Amniotic stem cell (primary cell): ENCODE measurements at places on chromosomes 12 and 14.

- DNase-seq: no peak
These were observed 93.8 kb downstream of the NDUFA12 start for GRCh38 chr12:94909663-94910062.

DNA sequence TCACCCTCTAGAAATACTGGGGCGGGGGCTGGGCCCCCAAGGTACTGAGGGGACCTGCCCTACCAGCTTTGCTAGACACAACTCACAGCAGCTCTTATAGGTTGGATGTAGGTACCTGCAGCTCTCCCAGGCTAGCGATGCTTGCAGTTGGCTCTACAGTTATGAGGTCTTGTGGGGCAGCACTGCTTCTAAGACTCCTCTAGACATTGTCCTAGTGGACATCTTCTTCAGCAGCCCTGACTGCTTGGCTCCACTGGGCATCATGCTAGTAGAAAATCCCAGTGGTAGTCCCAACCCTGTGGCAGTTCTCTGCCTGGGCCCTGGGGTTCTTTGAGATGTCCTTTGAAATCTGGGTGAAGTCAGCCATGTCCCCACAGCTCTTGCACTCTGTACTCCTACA, 419.3 kb upstream of the SEL1L start:
- no peak for DNase-seq

GRCh38 chr14:98937021-98937420, 335.0 kb downstream of the BCL11B start:
- no peak for DNase-seq

GRCh38 chr12:22313286-22313962, 21.1 kb downstream of the ST8SIA1 start:
- DNase-seq: no peak

- no peak for DNase-seq
These were observed 293.8 kb downstream of the FOXN3 start for GRCh38 chr14:89123215-89123614.

- DNase-seq: no peak
These were observed 31.1 kb downstream of the ALDH1L2 start for GRCh38 chr12:105053116-105053572.

- DNase-seq: no peak
These were observed 42.5 kb downstream of the ATG2B start for GRCh38 chr14:96320605-96321004.

DNA sequence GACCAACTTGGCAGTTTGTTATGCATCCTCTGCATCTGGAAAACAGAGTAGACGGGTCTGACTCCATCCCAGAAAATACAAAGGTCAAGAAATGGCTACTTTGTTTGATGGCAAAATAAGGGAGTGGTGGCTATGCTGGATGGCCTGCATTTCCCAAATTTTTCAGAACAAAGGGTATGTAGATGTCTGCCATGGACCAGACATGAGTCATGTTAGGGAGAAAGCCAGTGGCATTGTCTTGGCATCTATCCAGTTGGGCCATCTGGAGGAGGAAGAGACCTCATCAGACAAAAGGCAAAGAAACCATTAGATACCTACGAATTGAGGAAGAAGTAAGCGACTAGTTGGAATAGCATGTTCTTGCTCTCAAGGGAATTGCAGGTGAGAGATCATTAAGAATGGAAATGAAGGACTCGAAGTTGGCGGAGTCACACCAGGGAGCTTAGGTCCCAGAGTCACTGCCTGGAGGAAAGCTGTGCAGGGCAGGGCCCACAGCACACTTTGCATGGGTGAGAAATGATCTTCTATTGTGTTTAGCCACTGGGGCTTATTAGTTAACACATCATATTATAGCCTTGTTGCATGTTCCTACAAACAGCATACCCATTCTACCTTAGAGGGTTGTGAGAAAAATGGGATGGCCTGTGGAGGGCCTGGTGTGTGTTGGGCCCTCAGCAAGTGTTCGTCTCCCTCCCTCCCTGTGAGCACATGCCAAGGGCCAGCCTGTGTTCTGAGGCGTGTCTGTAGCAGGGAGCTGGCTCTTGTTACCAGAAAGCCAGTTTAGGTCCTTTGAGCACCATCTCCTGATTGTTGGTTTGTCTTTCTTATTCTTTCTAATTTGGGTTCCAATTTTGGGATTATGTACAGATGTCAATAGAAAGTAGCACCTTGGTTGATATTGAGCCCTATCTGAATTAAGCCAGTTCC, 119.4 kb downstream of the KTN1 start:
- no peak for DNase-seq

GRCh38 chr14:74526854-74527585, 33.5 kb downstream of the ISCA2 start:
- DNase-seq: no peak

GRCh38 chr12:15227004-15227679, 5.9 kb upstream of the RERG start:
- DNase-seq: peak; percentile 17

GRCh38 chr12:119804011-119804641, 73.0 kb downstream of the CIT start:
- peak; percentile 26 for DNase-seq

GRCh38 chr12:124557518-124558223, 9.7 kb downstream of the NCOR2 start:
- no peak for DNase-seq

GRCh38 chr12:46206471-46206870, 62.4 kb downstream of the SLC38A1 start:
- no peak for DNase-seq

GRCh38 chr14:56294128-56294527, 175.9 kb downstream of the PELI2 start:
- DNase-seq: no peak

DNA sequence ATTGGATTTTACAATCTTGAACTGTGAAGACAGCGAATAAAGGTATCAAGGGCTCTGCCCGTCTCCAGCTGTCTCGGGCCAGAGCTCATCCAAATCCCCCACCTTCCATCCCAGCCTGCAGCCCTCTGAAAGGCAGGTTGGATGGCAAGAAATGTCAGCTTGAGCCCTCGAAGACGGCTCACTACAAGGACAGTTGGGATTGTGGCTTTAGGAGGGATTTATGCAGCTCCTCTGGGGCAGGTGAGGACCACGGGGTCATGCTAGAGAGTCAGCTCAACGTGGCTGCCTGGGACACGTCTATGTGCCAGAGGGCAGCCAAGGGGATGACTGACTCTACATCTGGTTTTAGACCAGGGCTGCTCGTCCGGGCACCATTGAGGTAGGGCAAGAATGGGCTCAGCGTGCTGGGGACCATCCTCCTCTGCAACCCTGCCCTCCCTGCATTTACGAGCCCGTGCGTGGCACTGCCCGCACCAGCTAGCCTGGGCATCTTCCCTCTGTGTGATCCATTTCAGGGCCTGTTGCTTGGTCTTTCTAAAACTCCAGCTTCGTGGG, 16.2 kb downstream of the MVK start:
- DNase-seq: no peak

GRCh38 chr14:57748279-57748678, 117.6 kb downstream of the SLC35F4 start:
- no peak for DNase-seq

DNA sequence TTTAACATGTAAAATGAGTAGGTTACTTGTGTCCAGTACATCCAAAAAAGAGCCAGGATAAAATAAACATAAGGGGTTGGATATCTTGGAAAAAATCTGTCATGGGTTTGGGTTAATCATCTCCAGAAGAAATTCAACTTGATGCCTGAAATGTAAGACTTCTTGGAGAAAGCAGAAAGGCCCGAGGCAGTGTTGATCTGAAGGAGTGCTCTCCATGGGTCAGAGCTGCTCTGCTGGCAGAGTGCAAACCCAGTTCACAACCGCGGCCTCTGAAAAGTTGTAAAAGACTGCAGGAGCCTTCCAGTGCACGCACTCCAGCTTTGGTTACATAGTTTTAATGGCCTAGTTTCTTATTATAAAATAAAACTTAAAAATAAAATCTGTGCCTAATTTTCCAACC, 97.3 kb upstream of the ALX1 start:
- peak; percentile 81 for DNase-seq

DNA sequence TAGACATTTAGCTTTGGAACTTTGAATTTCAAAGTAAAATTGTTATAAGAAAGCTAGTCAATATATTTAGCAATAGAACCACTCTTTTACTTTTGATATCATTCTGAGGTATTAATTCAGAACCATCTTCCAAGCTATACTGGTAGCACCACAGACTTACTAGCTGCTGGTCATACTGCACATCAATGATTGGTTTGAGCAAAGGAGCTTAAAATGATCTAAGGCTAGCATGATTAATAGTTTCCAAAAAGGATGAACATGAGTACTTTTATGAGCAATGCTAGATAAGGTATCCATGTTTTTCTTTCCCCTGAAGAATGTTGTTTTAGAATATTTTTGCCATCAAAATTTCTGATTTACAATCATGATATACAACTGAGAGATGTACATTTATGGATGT, 17.2 kb downstream of the CNIH1 start:
- no peak for DNase-seq

DNA sequence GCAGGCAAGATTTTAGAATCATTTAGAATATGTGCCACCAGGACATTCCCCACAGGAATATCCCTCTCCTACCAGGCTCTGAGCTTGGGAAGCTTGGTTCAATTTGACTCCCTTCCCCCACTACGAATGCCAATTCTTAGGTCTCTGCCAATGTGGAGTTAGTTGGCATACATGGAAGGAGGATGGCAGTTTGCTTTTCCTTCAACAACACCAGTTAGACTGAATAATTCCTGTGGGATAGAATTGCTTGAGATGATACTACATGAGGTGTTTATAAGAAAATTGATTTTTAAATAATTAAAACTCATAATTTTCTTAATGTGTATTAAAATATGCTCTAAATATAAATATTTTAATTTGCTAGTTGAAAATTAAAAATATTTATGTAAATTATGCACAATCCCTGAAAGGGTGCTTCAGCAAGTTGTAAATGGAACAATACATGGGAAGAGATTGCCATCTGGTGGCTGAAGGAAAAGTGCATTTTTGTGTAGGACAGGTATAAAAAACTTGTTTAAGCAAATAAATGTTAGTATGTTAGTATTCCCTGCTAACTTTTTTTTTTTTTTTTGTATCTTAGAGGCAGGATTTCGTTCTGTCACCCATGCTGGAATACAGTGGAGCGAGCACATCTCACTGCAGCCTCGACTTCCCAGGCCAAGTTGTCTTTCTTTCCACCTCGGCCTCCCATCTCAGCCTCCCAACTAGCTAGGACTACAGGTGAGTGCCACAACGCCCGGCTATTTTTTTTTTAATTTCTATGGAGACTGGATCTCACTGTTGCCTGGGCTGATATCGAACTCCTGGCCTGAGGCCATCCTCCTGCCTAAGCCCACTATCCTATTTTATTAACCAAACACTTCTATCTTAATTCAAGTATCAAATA, 25.8 kb upstream of the STRAP start:
- DNase-seq: no peak

DNA sequence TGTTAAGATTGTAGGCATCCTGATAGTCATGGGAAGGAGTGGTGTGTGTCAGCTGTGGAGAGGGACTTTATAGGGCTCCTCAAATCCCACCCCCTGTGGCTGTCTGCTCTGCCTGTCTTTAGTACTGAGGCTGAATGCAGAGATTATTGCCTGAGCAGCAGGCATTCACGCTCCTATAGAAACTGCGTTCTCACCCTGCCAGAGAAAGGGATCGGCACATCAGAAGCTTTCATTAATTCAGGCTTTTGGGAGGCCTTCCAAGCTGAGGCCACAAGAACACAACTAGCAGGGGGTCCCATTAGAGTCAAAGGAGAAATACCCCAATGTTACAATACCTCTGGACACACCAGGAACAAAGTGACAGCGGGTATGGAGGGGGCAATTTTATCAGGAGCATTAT, 12.6 kb downstream of the KCNK10 start:
- DNase-seq: no peak

GRCh38 chr14:33930439-33930838, 20.4 kb downstream of the EGLN3 start:
- DNase-seq: no peak

GRCh38 chr12:52073531-52074381, 4.0 kb downstream of the ATG101 start:
- DNase-seq: no peak

DNA sequence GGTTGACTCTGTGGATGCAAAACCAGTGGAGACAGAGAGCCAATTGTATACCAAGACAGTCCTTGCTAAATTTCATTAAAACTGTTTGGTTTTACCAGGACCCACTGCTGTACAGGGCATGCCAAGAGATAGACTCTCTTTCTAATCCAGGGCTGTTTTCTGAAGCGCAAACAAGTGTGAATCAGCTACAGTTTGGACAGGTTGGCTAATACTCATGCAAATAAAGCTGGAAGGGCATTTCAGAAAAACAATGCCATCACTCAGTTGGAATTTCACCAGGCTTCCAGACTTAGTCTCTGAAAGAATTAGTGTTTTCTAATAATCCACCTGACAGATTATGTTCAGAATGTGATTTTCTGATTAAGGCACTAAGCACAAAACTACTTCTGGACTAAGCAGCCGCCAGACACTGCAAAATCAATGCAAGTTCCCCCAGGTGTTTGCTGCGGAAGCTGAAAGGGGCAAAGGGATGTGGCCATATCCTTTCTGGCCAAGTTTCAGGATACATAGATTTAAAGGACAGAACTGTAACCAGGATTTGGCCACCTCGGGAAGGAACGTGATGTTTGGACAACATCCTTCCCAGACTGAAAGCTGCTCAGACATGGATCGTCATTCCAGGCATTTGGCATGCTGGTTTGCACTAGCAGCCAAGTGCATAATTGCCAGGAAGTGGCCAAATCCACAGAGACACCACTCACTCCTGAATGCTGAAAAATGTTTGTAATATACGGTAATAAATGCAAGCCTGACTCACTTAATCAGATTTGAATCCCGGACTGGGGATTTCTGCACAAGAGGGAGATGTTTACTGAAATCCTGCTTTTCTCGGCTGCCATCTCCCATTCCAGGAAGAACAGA, 32.0 kb upstream of the CDKN3 start:
- no peak for DNase-seq

GRCh38 chr14:102554821-102555819, 37.3 kb upstream of the RCOR1 start:
- DNase-seq: no peak

- no peak for DNase-seq
These were observed 547 bp upstream of the OR4K15 start for GRCh38 chr14:19974844-19975243.

DNA sequence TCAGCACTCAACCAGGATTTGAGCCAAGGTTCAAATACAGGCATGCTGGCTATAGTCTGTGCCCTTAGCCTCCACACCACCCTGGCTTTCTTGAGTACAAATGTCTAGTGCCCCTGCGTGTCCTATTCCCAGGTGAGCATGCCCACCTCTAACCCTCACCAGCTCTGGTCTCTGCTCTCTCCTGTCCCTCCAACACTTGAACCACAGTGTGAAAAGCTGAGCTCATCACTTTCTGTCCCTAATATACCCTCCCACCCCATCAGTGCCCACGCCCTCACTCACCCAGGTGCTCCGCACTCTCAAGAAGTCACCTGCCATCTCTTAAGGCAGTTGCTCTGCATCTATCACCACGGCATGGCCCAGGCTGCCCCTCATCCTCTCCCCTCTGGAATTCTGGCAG, 7.0 kb upstream of the KRT71 start:
- no peak for DNase-seq

DNA sequence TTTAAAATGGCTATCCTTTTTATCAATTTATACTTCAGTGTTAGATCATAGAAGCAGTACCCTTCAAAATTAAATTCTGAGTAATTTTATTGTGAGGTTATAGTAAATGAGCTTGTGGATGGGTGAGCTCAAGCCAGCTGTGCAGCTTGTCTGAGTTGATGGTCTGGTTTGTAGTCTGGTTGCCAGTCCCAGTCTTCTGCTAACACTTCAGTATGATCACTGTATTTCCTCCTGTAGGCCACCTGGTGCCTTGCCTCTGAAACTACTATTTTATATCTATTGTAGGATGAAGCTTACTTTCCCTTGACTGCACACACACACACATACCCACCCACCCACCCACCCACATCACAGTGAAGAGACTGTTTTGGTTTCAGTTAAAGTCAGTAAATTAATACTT, 496.4 kb downstream of the PCNX1 start:
- no peak for DNase-seq

GRCh38 chr14:92990456-92991430, 67.8 kb downstream of the CHGA start:
- no peak for DNase-seq
